ENCODE measurements at places on chromosomes 16 and 17.

- no peak for DNase-seq
These were observed 6.3 kb upstream of the CBX4 start for GRCh38 chr17:79845601-79845949.

DNA sequence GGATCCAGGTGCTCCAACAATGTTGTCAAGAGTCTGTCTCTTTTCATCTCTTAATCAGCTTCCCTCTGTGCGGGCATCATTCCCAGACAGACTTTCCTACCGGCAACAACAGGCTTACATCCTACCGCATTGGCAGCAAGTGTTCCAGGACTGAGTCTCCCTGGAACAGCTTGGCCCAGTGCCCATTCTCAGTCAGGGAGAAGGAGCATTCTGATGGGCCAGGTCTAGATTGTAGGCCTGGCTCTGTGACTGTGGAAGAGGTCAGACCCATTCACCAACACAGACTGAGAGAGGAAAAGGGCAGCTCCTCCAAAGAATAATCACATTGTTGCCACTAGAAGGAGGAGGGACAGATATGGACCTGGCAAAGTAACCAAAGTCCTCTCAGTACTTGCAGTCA lies 68.1 kb upstream of the TMEM132E start:
- no peak for DNase-seq

DNA sequence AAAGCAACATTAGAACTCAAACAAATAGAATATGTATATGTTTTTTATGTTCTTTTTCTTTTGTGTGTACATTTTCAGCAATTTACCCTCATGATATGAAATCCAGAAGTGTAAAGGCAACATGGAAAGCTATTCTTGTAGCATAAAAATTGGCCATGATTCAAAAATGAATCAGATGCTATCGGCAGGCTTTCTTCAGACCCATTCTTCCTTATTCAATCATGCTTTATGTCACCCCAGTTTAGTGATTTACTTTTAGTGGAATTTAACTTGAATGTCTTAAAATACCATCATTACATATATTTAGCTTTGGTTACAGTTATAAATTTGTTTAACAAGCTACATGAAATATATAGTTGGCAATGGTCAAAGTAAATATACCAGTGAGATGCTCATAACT lies 21.4 kb upstream of the SMIM36 start:
- no peak for DNase-seq

GRCh38 chr17:78230252-78230962 lies 1.0 kb upstream of the TMEM235 start:
- no peak for DNase-seq

GRCh38 chr17:58507123-58507634 lies 7.3 kb downstream of the MTMR4 start:
- no peak for DNase-seq

GRCh38 chr16:60811657-60812056 lies 1224.6 kb downstream of the CDH8 start:
- DNase-seq: no peak

GRCh38 chr16:1378804-1379303 lies 27.1 kb downstream of the GNPTG start:
- DNase-seq: peak; percentile 74

- DNase-seq: no peak
These were observed 10.9 kb downstream of the ZNF200 start for GRCh38 chr16:3223913-3224515.

DNA sequence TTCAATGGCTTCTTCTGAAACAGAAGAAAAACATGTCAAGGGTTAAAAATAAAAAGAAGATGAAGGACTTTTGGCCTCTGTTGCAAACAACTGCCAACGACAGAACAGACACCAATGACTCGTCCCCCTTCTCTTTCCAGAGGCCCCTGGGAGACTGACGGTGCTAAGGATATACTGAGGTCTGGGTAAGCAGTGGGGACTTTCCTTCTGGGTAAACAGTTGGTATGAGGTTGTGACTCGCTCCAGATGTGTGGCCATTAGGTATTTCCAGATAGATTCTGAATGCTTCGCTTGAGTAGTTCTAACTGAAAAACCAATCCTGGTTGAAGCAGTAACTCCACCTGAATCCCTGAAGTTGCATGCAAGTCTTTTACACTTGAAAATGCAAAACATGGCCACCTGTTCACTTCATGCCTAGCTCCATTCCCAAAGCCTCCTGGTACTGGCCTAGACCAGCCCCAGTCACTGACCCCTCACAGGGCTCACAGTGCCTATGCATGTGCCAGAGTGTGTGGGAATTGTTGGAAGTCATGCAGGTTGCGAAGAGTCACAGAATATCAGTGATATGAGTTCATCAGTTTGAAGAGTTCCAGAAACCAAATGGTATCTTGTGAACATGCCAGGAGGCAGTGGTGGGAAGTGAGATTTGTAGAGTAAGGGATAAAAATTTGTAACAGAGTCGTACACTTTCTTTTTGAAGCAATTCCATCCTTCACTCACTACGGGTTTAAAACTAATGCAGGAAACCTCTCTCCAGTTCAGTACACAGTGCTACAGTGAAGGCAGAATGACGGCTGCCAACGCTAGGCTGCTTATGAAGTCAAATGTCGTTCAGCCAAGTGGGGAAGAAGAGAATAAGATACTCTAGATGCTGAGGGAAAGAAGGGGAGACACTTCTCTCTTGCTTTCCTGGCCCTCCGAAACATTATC lies 217.8 kb downstream of the ZFHX3 start:
- DNase-seq: no peak

- no peak for DNase-seq
These were observed 49.3 kb downstream of the CMIP start for GRCh38 chr16:81493755-81494433.

- DNase-seq: no peak
These were observed 8.4 kb downstream of the FAAP100 start for GRCh38 chr17:81543756-81544155.

GRCh38 chr17:43608313-43608712 lies 53.4 kb downstream of the MEOX1 start:
- DNase-seq: peak; percentile 15

DNA sequence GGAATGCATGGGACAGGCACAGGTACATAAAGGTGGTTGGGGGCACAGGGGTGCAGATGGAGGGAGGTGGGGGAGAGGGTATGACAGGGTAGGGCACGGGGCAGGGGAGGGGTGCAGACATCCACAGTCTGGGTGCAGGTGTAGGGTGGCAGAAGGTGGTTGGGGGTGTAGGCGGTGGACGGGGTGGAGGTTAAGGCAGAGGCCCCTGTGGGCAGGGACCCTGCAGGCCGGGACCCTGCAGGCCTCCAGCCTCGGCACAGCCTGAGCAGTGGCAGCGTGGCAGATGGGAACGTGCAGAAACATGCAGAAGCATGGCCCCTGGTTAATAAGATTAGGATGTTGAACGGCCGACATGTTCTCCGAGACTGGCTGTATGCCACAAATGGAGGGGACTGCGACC lies 115.2 kb downstream of the RBFOX3 start:
- DNase-seq: no peak

DNA sequence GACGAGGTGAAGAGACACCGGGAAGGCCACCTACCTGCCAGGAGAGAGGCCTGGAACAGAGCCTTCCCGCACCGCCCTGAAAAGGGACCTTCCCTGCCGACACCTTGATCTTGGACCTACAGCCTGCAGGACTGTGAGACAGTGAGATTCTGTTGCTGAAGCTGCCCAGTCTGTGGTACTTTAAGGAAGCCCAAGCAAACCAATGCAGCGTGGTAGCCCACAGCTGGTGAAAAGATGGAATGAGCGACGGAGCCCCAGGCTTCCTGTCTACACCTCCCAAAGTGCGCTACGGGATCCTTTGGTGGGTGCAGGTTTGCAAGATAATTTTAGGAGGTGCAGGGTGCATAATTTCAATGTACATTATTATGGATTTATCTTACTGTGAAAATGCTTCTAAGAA lies 33.9 kb downstream of the TNFRSF13B start:
- no peak for DNase-seq

DNA sequence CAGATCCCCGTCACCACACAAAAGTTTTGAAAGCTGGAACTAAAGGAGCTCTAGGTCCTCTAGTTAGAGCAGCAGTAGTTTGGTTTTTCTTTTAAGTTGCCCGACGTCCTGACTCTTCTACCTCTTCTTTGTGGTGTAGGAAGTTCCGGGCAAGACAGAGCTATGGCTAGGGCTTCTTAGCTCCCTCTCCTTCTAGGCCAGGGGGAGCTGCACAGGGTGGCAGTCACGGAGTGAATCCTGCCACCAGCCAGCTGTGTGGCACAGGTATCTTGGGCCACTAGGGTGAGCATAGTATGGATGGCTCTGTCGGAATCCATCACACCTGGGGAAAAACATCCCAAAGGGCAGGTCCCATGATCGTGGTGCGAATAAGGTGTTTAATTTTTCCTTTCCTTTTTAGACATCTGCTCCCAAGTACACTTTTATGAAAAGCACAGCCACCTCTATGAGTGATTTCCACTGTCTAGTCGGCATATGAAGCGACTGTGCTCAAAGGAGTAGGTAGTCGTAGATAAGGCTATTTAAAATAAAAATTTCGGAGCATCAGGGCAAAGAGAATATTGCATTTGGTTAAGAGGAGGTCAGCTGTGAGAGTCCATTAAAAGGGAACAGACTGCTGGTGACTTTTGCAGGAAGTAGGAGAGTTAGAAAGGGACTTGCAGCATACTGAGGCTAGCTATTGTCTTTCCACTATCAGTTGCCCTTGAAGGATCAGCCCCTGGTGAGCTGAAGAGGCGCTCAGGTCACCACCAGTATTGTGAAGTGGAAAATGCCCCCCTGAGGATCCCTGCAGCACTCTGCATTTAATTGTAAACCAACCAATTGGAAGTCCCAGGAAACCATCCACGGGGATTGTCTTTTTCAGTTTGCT lies 2.1 kb downstream of the PRKCA start:
- DNase-seq: no peak

DNA sequence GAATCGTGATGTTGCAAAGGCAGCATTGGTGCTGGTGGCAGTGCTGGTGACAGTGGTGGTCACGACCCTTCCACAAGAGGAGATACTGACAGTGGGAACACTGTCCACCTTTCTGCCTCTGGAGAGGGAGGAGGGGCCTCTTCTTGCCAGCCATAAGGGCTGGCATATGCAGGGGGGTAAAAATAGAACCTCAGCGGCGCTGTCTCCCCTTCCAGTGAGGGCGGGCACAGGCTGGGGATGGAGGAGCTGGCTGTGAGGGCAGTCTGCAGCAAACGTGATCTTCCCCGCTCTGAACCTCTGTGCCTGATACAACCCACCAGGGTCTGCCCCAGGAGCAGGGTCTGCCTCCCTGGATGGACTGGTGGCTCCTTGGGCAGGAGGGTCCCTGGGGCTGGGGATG lies 3.4 kb downstream of the RAP1GAP2 start:
- DNase-seq: no peak

GRCh38 chr16:73480381-73480780 lies 432.5 kb upstream of the ZFHX3 start:
- no peak for DNase-seq

DNA sequence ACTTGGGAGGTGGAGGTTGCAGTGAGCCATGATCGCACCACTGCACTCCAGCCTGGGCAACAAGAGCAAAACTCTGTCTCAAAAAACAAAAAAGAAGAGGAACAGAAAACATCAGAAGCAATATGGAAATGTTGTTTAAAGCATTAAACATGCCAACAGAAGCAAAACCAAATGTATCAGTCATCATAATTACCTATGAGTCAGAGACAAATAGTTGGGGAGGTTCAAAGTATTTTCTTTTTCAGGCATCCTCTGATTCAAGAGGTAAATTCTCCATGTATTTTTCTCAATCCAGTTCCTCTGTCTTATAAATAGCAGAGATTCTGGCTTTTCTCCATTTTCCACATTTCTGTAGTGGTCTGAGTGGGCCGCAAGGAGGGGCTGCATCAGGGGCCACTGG lies 2.1 kb upstream of the TM4SF5 start:
- no peak for DNase-seq

- DNase-seq: no peak
These were observed 87.7 kb downstream of the CDYL2 start for GRCh38 chr16:80716564-80717139.

- peak; percentile 86 for DNase-seq
These were observed 37.2 kb upstream of the RGS9 start for GRCh38 chr17:65099941-65100315.

DNA sequence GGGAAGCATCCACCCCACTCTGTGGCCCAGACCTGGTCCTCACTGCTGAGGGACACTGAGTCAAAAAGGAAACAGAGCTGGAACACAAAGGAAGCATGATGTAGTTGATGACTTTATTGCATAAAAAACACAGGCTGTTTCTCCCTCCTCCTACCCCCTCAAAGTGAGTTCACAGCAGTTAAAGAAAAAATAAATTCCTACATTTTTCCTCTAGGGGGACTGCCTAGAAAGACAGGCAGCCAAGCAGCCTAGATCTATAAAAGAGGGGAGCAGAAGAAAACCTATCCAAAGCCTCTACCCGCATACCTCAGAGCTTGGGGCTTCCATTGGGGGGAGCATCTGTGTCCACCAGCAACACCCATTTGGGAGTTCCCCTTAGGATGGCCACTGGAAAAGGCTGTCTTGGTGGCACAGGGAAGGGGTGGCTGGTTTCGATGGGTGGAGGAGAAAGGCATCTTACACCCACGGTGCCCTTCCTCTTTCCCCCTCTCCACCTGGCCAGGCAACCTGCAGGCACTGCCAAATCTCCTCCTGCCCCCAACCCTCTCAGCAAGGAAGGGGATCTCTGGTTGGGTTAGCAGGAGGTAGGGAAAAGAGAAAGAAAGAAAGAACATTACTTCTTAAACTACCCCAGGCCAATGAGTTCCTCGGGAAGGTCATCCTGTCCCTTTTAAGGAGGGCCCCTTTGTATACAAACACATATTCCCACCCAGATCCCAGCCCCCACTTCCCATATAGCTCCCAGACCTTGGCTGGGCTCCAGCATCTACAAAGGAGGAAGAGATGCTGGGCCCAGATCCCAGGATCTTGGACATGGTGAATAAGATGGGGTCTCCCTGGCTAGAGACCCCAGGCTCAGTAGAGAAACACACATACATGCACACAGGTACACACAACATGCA lies 4.0 kb upstream of the SCRN2 start:
- DNase-seq: no peak

DNA sequence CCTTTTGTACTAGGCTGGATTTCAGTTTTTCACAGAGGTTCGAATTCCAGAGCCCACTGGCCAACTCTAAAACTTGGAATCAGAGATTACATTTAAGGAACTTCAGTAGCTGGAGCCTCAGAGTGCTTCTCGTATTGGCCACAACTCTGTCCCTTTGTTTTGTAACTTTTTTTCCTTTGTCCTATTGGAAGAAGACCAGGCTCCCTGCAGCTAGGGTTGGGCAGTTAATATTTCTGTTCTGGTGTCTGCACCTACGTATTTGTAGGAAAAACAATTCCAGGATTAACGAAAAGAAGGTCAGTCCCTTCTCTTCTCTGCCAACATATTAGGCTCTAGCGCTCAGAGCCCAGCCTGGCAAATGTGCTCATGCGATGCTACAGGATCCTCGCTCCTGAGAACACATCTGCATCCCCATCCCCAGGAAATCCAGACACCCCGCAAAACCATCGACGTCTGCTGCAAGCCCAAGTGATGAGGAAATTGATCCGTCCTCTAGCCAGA lies 1.9 kb downstream of the CDH11 start:
- no peak for DNase-seq

GRCh38 chr16:23826528-23827045 lies 9.2 kb upstream of the PRKCB start:
- no peak for DNase-seq

All from stimulated activated naive CD4-positive, alpha-beta T cell treated with Interleukin-2 at 50 U/mL for 16 hours (primary cell).